Lung microvascular endothelial cell (primary cell): ENCODE measurements at places on chromosomes 2 and 18. TPM values are rescaled to one million over a fixed set of nuclear protein-coding genes. Genes with fewer than 3 reads are reported as not detected.

DNA sequence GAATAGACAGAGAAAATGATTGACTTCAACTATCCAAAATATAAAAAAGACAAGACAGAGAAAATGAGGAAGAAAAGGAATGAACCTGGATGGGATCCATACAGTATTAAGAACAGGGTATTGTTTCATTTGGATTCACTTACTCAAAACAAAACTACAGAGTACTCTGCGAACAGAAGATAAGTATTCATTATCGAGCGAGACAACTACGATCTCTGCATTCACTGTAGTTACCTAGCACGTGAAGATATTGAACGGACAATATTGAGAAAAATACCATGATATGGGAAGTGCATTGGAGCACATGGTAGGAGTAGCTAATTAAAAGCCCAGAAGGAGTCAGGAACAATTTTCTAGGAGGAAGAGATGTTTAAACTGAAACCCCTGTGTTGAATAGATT, 1.0 kb upstream of the ORC2 start:
- DNase-seq: no peak

DNA sequence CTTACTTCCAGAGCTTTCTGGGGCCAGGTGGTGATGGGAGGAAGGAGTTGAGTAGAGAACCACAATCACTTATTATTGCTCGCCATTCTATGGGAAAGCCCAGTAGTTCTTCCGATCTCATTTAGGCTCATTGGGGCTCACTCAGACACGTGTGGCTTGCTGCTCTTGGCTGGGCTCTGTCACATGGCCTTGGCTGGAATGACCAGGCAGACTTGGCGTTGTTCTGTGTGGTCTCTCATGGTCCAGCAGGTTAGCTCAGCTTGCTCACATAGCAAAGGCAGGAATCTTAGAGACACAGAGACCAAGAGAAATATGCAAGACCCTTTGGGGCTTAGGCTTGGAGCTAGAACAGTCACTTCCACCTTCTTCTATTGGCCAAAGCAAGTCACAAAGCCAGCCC, 261.2 kb downstream of the LOXHD1 start:
- no peak for DNase-seq

DNA sequence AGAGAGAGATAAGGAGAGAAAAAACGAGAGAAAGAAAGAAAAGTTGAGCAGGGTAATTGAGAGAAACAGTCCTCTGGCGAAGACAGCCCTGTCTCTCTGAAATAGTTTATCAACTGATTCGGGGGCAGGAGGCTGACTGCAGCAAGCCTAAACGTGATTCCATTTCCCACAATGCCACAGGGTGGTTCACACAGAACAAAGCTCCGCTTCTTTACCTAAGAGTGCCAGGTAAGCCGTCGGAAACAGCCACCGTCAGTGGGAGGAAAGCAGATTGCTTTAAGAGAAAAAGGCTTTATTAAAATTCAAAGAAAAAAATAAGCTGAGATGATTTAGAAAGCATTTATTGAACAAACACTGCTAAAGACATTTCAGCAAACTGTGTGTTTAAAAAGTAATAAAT, 271.4 kb upstream of the POU3F3 start:
- DNase-seq: no peak

The LRRTM1 gene
- not detected in 2 replicates for total RNA-seq

DNA sequence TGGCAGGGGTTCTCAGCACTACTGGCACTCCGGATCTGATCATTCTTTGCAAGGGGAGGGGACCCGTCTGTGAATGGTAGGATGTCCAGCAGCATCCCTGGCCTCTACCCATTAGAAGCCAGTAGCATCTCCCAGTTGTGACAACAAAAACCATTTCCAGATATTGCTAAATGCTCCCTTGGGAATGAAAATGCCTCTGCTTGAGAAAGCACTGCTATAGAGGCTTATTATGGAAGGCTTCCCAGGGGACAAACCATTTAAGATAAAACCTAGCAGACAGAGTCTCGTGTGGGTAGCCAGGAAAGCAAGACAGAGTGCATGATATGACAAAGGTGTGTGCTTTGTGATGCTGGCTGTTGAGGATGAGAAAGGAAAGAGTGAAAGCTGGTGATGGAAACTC, 273.7 kb downstream of the TMX3 start:
- DNase-seq: no peak

The THSD7B gene
- total RNA-seq: not detected in 2 replicates

DNA sequence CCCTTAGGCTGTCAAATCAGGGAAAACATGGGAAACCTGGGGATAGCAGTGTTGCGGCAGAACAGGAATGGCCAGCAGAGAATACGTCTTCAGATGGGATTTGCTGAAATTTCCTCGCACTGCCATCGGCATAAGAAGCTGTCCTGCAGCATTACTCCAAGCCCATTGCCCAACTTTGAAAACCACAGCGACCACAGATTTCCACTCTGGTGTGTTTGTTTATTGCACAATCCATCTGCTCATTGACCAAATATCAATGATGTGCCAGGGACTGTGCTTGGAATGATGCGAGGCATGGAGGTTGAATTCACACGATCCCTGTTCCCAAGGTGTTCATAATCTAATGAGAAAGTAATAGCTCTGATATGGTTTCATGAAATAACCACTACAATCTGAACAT, 383.3 kb upstream of the MYT1L start:
- DNase-seq: no peak
